Calu3 (cell line): ENCODE measurements at places on chromosomes 2 and 18. TPM values are rescaled to one million over a fixed set of nuclear protein-coding genes. Genes with fewer than 3 reads are reported as not detected.
A peak's percentile ranks its signal among the peaks of the same experiment; 100 is the strongest.

DNA sequence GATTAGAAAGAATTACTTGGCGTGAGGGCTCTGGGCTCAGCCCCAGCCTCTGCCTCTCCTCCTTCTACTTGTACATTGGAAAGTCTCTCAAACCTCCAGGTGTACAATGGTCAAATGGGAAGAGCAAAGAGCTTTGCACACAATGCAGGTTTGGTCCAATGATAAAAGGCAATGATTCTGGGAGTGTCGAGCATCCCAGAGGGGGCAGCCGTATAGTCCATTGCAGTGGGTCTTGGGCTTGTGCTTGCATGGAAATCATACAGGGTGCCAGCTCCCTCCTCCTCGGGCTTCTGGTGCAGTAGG is 98.0 kb upstream of the NCK2 start:
- no peaks in the 10 kb centered on the region for H3K36me3 ChIP-seq
- H3K4me3 ChIP-seq: no peak overlapping the region
- no peak for DNase-seq
- no peaks in the 10 kb centered on the region for H3K27me3 ChIP-seq

DNA sequence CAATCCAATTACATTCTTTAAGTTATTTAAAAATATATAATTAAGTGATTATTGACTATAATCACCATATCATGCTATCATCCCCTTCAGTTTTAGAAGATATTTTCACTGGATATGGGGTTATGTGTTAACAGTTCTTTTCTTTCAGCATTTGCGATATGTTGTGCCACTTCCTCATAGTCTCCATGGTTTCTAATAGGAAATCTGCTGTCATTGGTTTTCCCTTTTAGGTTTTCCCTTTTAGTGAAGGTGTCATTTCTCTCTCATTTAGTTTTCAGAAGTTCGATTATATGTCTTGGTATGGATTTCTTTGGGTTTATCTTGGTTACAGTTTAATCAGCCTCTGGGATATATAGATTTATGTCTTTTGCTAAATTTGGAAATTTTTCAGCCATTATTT is 34.8 kb upstream of the EPG5 start:
- no peak overlapping the region for H3K27ac ChIP-seq
- no peak overlapping the region for H3K4me3 ChIP-seq
- H3K27me3 ChIP-seq: no peaks in the 10 kb centered on the region
- H3K4me1 ChIP-seq: no peaks in the 10 kb centered on the region
- H3K36me3 ChIP-seq: no peaks in the 10 kb centered on the region
- DNase-seq: no peak

GRCh38 chr2:203340791-203341487 is 12.7 kb downstream of the ABI2 start:
- peak overlapping the region; percentile 8 for H3K27ac ChIP-seq
- no peaks in the 10 kb centered on the region for H3K27me3 ChIP-seq
- H3K36me3 ChIP-seq: peaks cover 8% of the 10 kb centered on the region
- peak; percentile 32 for DNase-seq
- no peak overlapping the region for H3K4me3 ChIP-seq

DNA sequence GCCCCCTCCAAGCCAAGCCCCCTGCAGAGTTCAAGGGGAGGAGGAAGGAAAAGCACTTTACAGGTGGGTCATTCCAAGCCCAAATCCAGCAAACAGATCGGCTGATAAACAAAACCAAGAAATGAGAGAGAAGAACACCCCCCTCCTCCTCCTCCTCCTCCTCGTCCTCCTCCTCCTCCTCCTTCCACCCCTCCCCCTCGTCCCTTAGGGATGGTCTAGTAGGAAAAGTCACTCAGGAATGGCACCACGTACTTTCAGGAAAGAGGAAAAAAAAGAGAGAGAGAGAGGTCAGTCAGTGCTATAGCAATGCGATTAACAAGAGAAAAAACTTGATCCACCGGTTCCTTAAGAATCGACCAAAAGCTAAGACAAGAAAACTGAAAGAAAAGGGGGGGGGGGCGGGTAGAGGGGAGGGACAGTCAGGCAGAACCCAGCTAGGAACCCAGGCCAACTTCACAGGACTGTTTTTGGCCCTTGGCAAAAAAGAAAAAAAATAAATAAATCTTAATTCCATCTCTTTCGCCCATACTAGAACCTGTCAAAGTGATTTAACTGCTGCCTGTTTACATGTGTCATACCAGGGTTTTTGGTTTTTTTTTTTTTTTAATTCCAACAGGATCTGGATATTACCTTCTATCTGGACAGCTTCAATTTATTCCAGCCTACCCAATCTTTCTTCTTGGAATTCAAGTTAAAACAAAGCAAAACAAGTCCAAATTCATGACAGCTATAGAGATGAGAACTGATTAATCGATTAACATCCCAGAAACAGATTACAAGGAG is 906 bp downstream of the IKZF2 start:
- peaks cover 16% of the 10 kb centered on the region for H3K4me1 ChIP-seq
- peaks cover 42% of the 10 kb centered on the region for H3K36me3 ChIP-seq
- no peaks in the 10 kb centered on the region for H3K27me3 ChIP-seq
- peak; percentile 39 for DNase-seq
- peak overlapping the region; percentile 73 for H3K27ac ChIP-seq

DNA sequence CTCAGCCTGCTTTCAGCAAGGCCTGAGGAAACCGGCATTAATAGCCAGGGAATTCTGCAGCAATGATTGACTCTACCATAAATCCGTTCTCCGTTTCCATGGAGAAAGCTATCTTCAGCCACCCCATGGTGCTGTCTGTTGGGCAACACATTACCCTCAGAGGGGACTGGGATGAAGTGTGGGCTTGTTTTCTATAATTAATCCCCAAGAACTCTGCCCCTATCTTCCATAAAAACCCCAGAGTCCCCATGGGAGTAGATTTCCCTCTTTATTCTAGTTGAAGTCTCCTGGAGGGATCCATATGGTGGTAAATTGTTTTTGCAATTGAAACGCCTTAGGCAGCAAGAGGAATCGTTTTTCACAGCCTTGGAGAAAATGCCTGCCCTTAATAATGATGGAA is 9.2 kb downstream of the G6PC2 start:
- no peak for DNase-seq
- H3K36me3 ChIP-seq: no peaks in the 10 kb centered on the region
- peaks cover 14% of the 10 kb centered on the region for H3K4me1 ChIP-seq

DNA sequence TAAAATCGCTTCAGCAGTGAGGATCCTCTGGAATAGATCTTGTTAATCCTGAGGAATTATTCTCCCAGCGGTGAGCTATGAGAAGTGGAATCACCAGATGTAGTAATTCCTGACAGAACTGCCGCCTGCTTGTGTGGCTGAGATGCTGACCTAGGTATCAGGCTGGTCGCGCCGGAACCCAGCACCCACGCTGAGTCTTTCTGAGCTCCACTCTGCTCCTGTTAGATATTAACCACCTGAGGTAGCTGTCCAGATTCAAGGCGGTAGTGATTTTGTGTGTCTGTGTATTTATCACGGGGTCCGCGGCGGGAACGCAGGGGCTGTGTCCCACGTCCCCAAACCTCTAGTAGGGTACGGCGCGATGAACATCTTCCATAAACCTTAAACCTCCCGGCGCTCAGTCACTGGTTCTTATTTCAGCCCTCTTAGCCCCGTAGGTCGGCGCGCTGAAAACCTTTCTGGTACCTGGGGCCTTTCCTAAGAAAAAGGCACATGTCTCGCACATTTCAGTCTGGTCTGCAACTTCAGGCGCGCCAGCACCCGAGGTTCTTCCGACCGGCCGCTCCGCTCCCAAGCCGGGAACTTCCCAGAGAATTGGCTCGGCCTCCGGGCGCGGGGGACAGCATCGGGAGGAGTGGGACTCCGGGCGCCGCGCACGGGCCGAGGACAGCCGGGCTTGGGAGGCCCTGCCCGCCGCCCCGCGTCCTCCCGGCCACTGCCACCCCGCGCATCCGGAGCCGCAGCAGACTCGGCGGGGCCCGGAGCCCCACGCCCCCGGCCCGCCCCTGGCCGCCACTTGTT is 542 bp upstream of the CNNM3 start:
- H3K36me3 ChIP-seq: peaks cover 52% of the 10 kb centered on the region
- peak; percentile 12 for DNase-seq
- H3K27me3 ChIP-seq: no peaks in the 10 kb centered on the region
- H3K4me3 ChIP-seq: peak overlapping the region; percentile 77
- peaks cover 30% of the 10 kb centered on the region for H3K4me1 ChIP-seq

Gene DSC3
- total RNA-seq: 6.4 and 9.8 TPM in 2 replicates

Gene IL36A
- total RNA-seq: not detected in 2 replicates

Gene GCC2
- total RNA-seq: 54.9 and 60.4 TPM in 2 replicates
